ENCODE measurements at places on chromosomes 4 and X.

GRCh38 chr4:47827343-47828047 is 10.4 kb downstream of the CORIN start:
- peaks cover under 1% of the 10 kb centered on the region for H3K36me3 ChIP-seq
- H3K4me3 ChIP-seq: no peak overlapping the region
- H3K27me3 ChIP-seq: no peaks in the 10 kb centered on the region
- no peak overlapping the region for H3K27ac ChIP-seq
- DNase-seq: no peak
- peaks cover 3% of the 10 kb centered on the region for H3K4me1 ChIP-seq

DNA sequence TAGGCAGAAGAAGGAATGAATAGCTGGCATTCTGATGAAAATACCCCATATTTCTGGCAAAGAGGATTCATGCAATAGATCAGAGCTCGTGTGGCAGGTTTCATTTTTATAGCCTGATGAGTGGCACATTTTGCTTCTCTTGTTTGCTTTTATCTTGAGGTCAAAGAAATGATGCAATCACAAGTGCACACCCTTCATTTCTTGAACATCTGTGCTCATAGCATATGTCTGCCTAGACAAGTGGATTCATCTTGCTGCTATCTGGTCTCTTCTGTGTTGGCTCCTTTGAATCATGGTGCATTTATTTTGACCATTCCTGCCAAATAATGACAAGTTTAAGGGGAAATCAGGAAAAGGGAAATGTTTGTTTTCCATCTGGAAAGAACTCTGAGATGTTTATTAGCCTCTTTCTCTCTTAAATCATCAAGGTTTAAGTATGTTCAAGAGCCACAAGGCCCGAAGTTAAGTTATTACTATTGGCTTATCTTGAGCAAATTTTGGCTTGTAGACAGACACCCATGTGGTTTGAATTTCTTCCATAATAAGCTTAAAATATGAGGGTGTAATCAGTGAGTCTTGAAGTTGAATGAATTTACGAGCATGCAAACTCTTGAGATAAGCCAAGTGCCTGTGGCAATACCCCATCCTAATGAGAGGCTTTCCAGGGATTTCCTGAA is 59.3 kb upstream of the HS3ST1 start:
- H3K4me3 ChIP-seq: no peak overlapping the region
- H3K4me1 ChIP-seq: no peaks in the 10 kb centered on the region
- no peak overlapping the region for H3K27ac ChIP-seq
- no peaks in the 10 kb centered on the region for H3K36me3 ChIP-seq

GRCh38 chr4:161555689-161556660 is 607.8 kb downstream of the FSTL5 start:
- DNase-seq: no peak
- H3K4me1 ChIP-seq: peaks cover 21% of the 10 kb centered on the region
- H3K36me3 ChIP-seq: no peaks in the 10 kb centered on the region

GRCh38 chrX:104041003-104041402 is 1.2 kb downstream of the H2BW2 start:
- no peak overlapping the region for H3K27ac ChIP-seq
- no peak for DNase-seq
- peaks cover 4% of the 10 kb centered on the region for H3K27me3 ChIP-seq
- H3K4me1 ChIP-seq: no peaks in the 10 kb centered on the region
- H3K4me3 ChIP-seq: no peak overlapping the region

GRCh38 chr4:19832411-19832810 is 419.3 kb upstream of the SLIT2 start:
- H3K27ac ChIP-seq: no peak overlapping the region
- no peak for DNase-seq
- H3K4me3 ChIP-seq: no peak overlapping the region
- H3K36me3 ChIP-seq: no peaks in the 10 kb centered on the region
- no peaks in the 10 kb centered on the region for H3K4me1 ChIP-seq
- no peaks in the 10 kb centered on the region for H3K27me3 ChIP-seq

DNA sequence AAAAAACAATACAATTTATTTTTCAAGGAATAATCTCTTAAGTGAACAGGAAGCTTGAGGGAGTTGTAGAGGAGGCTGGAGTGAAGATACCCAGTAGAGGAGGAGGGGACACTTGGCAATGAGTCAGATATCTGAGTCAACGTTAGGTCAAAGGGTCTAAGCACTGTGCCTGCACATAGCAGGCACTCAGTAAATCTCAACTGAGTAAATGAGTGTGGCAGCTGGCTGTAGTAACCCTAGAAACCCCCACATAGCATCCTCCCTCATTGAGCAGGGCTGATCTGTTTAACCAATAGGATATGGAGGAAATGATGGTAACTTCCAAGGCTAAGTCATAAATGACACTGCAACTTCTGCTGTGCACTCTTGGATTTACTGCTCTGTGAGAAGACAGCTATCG is 186.0 kb upstream of the FAM241A start:
- H3K27ac ChIP-seq: no peak overlapping the region
- no peak for DNase-seq
- no peaks in the 10 kb centered on the region for H3K27me3 ChIP-seq
- H3K36me3 ChIP-seq: no peaks in the 10 kb centered on the region
- no peak overlapping the region for H3K4me3 ChIP-seq
- H3K4me1 ChIP-seq: no peaks in the 10 kb centered on the region

DNA sequence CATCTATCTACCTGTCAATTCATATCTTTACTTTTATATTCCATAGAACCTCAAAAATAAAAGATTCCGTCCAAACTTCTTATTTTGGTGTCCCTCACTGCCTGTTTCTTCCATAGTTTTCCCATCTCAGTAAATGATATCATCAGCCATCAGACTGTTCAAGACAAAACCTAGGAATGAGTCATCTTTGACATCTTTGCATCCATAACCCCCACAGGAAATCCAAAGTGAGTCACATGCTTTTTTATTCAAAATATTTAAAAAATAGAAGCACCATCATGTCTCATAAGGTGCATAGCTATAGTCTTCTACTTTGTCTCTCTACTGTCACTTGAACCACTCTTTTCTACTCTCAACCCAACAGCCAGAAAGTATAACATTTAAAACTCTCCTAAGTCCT is 29.9 kb upstream of the CXXC4 start:
- H3K4me1 ChIP-seq: no peaks in the 10 kb centered on the region
- no peak overlapping the region for H3K27ac ChIP-seq
- DNase-seq: no peak
- H3K4me3 ChIP-seq: no peak overlapping the region
- no peaks in the 10 kb centered on the region for H3K27me3 ChIP-seq
- H3K36me3 ChIP-seq: no peaks in the 10 kb centered on the region

GRCh38 chr4:180665481-180665880 is 1577.7 kb upstream of the TENM3 start:
- no peak for DNase-seq
- H3K27ac ChIP-seq: no peak overlapping the region
- no peaks in the 10 kb centered on the region for H3K27me3 ChIP-seq

- H3K27ac ChIP-seq: no peak overlapping the region
- peaks cover 5% of the 10 kb centered on the region for H3K4me1 ChIP-seq
- no peaks in the 10 kb centered on the region for H3K36me3 ChIP-seq
- H3K4me3 ChIP-seq: no peak overlapping the region
- DNase-seq: no peak
- H3K27me3 ChIP-seq: no peaks in the 10 kb centered on the region
These were observed 17.7 kb upstream of the MRFAP1 start for GRCh38 chr4:6622744-6623143.
